ENCODE measurements at places on chromosomes 7 and 10. TPM values are rescaled to one million over a fixed set of nuclear protein-coding genes. Genes with fewer than 3 reads are reported as not detected.

OLAH gene
- total RNA-seq: 1.5 TPM

SPACDR gene
- not detected for total RNA-seq

MMD2 gene
- not detected for total RNA-seq

EBF3 gene
- total RNA-seq: not detected

CACNB2 gene
- total RNA-seq: not detected

JCAD gene
- total RNA-seq: 7.3 TPM

Data from epithelial cell of proximal tubule (primary cell).